ENCODE measurements at places on chromosomes 4 and X.

GRCh38 chr4:38670939-38671591 is 7.1 kb downstream of the KLF3 start:
- no peak for DNase-seq

- DNase-seq, result no peak
Measured at GRCh38 chr4:101865501-101866062, 75.1 kb downstream of the BANK1 start.

DNA sequence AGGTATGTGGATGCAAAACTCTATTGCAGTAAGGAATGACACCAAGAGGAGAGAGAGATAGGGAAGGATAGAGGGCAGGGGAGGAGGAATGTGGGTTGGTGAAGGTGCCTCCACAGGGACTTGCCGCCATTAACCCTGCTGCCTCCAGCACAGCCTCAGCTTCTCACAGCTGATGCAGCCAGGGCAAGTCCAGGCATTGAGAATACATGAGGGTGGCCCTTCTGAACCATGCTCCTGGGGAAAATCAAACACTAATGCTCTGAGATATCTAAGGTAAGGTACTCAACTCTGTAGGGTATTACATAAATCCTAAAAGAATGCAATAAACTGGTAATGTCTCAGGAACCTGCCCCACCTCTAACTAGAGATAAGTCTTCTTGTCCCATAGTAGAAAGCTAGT is 28.7 kb downstream of the UGT2B7 start:
- DNase-seq, result no peak

- no peak for DNase-seq
Measured at GRCh38 chrX:133918361-133918771, 67.0 kb downstream of the GPC3 start.

DNA sequence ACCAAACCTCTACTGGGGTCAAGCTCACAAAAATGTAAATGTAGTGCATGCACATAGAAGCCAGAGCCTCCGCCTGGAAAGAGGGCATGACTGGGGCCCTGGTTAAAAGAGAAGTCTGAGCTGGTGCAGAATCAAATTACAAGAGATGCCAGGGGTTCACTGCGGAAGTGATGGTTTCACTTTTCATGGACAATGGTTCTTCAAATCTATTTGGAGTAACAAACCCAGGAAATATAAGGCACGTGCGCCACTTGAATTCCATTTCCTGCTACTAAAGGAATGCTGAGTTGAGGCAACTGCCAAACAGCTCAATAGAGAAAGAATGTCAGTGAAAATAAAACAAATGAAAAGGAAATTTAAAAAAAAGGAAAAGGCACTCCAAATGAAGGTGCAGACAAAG is 79.8 kb downstream of the FUNDC1 start:
- peak; percentile 49 for DNase-seq

- DNase-seq, result no peak
Measured at GRCh38 chr4:37648084-37648817, 37.9 kb downstream of the RELL1 start.

DNA sequence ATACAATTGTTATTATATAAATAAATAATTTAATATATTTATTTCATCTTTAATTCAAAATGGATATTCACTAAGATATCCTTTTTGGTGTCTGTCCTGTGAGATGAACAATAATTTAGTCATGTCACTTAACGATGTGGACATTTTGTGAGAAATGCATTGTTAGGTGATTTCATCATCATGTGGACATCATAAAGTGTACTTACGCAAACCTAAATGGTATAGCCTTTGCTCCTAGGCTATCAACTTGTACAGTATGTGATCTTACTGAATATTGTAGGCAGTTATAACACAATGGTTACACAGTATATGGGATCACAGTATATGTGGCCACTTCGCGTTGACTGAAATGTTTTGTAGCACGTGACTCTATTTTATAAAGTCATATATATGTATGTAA is 20.2 kb upstream of the CHRNA9 start:
- DNase-seq, result no peak

- no peak for DNase-seq
Measured at GRCh38 chrX:75301060-75301459, 27.2 kb downstream of the UPRT start.

DNA sequence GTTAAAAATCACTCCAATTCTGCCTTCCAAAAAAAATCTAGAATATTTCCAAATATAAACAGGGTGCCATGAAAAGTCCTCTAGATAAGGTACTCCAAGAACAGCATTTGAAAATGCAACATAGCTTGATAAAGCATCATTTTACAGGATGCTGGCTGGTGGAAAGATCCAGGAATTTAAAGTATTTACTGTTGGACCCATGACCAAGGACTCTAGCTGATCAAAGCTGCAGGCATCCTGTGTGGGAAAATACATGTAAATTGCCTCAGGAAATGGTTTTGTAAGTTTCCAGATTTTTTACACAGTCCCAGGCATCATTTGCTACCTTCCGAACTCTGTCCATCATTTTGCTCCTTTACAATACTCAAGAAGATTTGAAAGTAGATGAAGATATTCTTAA is 164.4 kb downstream of the GRIA3 start:
- no peak for DNase-seq

GRCh38 chr4:55020131-55020530 is 105.3 kb downstream of the KDR start:
- DNase-seq, result no peak

- peak; percentile 72 for DNase-seq
Measured at GRCh38 chr4:27066591-27066990, 205.9 kb downstream of the STIM2 start.

DNA sequence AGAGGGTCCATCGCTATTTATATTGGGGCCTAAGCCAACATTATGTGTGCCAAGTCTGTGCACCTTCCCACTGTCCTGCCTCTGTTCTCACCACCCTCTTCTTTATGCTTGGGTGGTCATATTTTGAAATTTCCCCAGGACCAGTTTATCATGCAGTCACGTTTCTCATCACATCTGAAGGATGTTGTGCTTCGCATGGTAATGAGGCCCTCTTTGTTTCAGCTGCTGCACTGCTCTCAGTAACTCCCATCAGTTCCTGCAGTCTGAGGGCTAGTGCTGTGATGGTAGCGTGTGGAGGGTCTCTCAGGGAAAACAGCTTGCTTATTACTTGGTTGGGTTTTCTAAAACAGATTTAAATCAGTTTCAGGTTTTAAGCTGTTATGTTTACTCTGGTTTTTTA is 288.0 kb downstream of the AFF2 start:
- no peak for DNase-seq

- DNase-seq, result no peak
Measured at GRCh38 chrX:132742246-132742645, 216.2 kb downstream of the HS6ST2 start.

GRCh38 chr4:39770969-39771724 is 73.2 kb downstream of the UBE2K start:
- DNase-seq, result no peak

GRCh38 chrX:134172588-134173259 is 64.3 kb upstream of the CCDC160 start:
- no peak for DNase-seq

DNA sequence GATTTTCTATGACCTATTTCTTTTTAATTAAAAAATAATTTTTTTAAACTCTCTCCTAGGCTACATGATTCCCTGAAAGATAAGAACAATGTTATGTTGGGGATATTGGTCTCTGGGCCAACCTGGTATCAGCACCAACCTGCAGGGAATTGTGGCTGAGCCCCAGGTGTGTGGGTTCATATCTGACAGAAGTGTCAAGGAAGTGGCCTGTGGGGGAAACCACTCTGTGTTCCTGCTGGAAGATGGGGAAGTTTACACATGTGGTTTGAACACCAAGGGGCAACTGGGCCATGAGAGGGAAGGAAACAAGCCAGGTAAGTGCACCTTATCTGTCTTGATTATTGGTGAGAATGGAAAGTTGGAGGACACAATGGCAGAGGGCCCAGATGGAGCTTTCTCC is 13.5 kb downstream of the HERC3 start:
- DNase-seq, result no peak

DNA sequence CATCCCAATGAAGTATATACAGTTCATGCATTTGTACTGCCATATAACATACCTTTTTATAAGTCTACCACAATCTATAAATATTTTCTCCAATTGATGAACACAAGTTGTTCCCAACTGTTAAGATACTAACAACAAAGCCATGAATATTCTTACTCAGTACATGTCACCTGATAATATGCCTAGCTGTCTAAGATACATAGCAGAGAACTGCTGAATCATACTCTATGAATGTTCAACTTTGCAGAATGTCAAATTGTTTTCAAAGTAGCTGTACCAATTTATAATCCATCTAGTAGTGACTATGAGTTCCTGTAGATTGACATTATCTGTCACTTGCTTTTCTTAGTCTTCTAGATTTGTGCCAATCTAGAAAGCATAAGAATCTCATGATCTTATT is 84.9 kb downstream of the RAB28 start:
- no peak for DNase-seq

- DNase-seq, result no peak
Measured at GRCh38 chr4:101282076-101282844, 65.1 kb downstream of the PPP3CA start.

DNA sequence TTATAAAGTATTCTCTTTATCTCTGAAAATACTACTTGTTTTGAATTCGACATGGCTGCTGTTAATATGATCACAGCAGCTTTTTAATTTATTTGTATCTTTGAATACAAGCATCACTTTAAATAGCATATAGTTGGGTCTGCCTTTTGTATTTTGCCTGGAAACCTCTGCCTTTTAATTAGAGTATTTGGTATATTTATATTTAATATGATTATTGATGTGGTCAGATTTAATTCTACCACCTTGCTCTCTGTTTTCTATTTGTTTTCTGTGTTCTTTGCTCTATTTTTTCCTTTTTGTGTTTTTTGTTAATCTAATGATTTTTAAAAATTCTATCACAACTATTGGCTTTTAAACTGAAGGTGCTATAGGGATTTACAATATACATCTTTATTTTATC is 21.7 kb downstream of the STK32B start:
- no peak for DNase-seq

GRCh38 chr4:125693228-125693627 is 378.5 kb downstream of the FAT4 start:
- no peak for DNase-seq

DNA sequence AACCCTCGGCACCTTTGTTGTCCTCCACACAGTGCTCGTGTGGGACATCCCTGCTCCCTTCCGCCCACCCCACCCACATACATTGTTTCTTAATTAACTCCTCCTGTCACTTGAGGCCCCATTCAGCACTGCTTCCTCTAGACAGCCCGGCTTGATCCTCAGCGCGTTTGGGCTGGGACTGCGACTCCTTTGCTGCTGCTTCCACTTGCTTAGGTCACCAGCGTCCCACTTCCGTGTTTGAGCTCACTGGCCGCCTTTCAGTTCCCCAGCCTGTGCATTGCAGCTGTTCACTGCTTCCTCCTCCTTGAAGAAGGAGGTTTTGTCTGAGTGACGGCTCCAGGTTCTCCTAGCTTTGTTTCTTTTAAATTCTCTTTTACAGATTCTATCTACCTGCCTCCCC is 16.1 kb downstream of the RNF4 start:
- peak; percentile 78 for DNase-seq

GRCh38 chr4:146255463-146255862 is 41.1 kb downstream of the REELD1 start:
- no peak for DNase-seq
